ENCODE measurements at places on chromosomes 1 and 21. TPM values are rescaled to one million over a fixed set of nuclear protein-coding genes. Genes with fewer than 3 reads are reported as not detected.

CELA3A gene
- not detected for total RNA-seq

DISC1 gene
- total RNA-seq: 2.3 TPM

DNA sequence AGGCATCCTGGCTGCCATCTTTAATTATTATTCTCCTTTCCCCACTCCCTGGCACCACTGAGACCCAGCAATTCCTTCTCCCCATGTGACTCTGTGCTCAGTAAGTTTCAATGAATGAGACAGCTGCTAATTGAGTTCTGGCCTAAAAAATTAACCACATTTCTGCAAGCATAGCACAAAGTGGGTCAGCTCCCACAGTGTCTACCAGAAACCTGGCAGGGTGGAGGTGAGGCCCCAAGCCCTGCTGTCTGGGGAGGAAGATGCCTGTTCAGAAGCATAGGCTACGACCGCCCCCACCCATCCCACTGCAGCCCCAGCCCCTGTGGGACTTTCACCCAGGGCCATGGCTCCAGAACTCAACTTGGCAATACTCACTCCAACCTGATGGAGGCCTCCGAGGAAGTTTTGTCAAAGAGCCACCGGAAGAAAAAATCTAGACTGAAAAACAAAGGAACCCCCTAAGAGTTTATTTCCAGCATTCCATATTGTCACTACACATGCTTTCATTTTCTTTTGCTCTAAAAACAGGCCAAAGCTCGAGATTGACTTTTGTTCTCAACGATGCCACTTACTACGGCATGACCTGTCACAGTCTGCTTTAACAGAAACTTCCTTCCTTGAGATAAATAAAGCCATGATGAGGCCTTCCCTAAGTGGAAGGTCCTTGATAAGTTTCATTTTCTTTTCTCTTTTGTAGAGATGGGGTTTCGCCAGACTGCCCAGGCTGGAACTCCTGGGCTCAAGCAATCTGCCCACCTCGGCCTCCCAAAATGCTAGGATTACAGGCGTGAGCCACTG is 26.5 kb downstream of the TMEM63A start:
- DNase-seq: no peak

DNA sequence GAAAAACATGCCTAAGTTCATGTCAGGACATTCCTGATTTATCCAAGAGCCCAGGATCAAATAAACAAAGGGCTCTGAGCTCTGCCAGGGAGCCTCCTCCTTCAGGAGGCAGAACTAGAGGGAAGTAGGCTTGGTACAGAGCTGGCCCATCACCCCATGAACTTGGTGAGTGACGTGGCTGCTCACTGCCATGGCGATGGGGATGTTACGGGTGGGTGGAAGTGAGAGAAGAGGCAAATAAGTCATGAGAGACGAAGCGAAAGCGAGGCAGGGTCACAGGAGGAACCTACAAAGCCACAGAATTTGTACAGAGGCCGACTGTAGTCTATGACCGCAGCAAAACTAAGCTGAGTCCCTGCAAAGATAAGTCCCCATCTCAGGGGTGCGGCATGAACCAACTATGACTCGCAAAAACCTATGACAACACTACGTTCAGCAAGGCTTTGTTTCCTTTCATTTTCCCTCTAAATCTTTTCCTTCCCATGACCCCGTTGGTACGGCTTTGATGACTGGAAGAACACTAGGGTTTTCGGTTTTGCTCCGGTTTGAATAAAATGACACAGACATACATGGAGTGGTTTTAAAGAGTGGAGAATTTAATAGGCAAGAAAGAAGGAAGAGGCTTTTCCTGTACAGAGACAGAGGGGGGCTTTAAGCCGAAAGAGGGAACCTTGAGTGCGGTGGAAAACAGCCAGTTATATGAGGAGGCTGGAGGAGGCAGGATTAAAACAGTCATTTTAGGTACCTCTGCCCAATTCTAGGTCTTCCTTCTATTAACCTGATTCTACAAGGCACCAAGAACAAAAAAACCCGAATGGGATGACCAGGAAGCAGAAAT is 74.1 kb downstream of the CD46 start:
- no peak for DNase-seq

GRCh38 chr1:98550076-98550475 is 111.4 kb upstream of the SNX7 start:
- no peak for DNase-seq

GRCh38 chr1:85199667-85200462 is 951 bp downstream of the SYDE2 start:
- DNase-seq: no peak

DNA sequence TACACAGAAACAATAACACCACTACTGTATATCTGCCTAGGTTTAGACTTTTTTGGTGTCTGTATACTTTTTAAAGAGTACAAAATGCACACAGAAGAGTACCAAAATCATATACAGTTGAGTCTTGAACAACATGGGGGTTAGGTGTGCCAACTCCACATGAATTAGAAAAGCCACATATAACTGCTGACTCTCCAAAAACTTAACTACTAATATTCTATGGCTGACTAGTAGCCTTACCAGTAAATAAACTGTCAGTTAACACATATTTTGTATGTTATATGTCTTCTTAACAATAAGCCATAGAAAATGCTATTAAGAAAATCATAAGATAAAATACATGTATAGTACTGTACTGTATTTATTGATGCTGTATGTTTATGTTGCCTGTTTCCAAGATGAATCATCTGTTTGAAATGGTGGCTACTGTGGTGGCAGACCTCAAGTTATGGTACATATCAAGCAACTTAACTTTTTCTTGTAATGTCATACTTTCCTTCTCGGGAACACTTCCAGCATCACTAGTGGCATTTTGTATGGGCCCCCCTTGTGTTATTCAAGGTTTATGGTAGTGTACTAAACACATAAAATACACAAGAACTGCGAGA is 71.2 kb downstream of the LHX4 start:
- DNase-seq: no peak

Data from gastrocnemius medialis (tissue), 4 donors.